Mesothelial cell of epicardium (in vitro differentiated cells): ENCODE measurements at places on chromosomes 11 and 22.

DNA sequence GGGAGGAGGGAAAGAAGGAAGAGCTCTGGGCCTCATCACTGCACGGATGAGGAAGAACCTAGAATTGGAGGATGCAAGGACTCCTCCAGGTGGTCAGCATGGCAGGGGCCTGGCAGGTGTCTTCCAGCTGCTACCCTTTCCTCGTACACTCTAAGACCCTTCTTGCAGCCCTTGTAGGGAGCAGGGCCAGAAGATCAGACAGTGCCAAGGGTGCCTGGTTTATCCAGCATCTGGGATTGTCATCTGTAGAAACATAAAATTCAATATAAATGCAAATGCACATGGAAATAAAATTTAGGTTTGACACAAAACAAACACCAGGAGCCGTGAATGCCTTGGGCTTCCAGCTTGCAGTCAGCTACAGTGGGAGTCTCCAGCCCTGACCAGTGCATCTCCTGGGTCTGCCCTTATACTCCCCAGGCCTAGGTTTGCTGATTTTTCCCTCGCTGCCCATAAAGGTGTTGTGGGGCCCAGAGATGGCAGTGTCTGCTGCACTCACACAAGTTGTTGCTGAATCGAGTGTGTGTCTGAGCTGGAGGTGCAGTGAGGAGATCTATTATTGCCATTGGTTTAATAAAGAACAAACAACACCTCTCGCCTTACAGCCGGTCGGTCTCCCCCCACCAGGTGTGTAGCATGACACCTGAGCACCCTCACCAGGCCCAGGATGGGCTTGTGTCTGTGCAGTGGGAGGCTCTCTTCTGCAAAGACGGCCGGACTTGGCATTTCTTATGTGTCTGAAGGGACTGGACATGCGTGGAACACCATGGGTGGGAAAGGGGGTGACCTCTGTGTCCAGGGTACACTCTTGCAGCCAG, 87.1 kb downstream of the BCR start:
- no peak for DNase-seq

GRCh38 chr11:19013181-19013857, 47.2 kb downstream of the MRGPRX2 start:
- no peak for DNase-seq

GRCh38 chr11:111785886-111786412, 19.8 kb upstream of the PPP2R1B start:
- no peak for DNase-seq

DNA sequence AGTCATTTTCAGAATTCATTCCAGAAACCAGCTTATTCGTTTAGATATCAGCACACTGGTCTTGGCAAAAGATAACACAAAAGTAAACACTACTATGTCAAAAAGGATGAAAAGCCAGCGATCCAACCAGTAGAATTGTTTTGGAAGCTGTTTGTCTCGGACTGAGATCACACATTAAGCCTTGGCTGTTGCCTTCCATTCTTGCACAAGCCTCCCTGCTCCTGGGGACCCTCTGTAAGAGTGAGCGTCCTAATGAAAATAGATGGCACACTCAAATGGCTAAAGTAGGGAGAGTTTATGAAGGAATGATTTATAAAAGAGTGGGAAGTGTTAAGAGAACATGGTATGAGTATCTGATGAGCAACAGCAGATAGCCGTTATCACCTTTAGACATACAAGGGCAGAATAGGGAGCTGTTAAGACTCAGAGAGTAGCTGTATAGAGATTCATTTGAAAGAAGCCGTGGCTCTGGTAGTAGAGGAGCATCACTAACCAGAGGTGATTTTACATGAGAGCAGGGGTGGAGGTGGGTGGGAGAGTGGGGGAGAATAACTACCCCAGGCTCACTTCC, 25.2 kb downstream of the PDE3B start:
- no peak for DNase-seq

- no peak for DNase-seq
Measured at GRCh38 chr11:126090452-126090851, 27.8 kb upstream of the CDON start.

GRCh38 chr11:11177156-11177808, 175.8 kb downstream of the CSNK2A3 start:
- DNase-seq = no peak

GRCh38 chr11:107017104-107017432, 1.2 kb downstream of the GUCY1A2 start:
- DNase-seq = no peak

DNA sequence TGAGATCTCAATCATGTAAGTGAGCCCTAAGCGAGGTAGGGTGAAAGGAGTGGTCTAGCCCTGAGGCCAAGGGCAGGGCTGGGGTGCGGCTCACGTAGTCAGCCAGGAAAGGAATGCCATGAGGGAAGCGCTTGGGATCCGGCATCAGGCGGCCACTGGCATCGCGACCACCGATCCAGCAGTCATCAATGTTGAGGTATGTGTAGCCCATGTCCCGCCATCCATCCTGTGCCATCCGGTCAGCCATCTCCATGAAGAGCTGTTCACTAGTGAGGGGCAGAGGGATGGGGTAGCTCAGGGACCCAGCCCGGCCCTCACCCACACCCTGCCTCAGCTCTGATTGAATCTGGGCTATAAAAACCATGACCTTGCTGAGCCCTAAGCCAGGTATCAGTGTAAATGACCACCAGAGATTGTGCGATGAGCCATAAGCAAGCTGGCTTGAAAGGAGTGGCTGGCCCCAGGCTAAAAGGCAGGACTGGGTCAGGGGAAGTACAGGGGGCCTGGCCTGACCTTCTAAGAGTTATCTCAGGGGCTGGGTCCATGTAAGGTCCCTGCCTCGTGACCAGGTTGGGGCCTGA, 2.9 kb downstream of the NAGA start:
- DNase-seq = no peak

DNA sequence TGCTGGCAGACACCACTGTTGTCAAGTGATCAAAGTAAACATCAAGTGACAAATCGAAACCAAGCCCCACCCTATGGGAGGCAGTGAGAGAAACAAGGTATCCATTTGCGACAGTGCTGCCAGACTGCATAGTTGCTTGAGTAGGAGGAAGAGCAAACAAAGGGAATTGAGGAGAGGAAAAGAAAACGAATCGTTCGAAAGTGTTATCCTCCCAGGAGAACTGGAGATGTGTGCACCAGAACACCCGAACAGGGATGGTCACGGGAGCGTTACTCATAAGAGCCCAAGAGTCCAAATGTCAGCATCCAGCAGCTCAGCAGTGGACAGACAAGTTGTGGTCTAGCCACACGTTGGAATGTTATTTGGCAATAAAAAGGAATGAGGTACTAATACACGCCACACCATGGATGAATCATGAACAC, 58.4 kb upstream of the NUP50 start:
- DNase-seq = no peak

DNA sequence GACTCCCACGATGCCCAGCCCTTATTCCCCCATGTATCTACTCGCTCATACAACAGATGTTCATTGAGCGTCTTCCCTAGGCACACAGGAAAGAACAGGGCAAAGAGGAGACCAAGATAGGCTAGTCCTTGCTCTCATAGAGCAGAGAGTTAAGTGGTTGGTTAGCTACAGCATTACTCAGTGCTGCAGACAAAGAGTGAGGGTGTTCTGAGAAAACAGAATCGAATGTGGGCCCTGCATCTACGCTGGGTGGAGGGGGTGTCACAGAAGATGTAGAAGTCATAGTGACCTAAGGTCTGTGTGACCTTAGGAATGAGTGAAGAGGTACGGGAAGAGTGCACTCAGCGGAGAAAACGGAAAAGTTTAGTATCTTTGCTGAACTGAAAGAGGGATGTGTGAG, 12.3 kb downstream of the PSMD13 start:
- DNase-seq = no peak

- no peak for DNase-seq
Measured at GRCh38 chr11:31943056-31943780, 132.1 kb upstream of the PAX6 start.

DNA sequence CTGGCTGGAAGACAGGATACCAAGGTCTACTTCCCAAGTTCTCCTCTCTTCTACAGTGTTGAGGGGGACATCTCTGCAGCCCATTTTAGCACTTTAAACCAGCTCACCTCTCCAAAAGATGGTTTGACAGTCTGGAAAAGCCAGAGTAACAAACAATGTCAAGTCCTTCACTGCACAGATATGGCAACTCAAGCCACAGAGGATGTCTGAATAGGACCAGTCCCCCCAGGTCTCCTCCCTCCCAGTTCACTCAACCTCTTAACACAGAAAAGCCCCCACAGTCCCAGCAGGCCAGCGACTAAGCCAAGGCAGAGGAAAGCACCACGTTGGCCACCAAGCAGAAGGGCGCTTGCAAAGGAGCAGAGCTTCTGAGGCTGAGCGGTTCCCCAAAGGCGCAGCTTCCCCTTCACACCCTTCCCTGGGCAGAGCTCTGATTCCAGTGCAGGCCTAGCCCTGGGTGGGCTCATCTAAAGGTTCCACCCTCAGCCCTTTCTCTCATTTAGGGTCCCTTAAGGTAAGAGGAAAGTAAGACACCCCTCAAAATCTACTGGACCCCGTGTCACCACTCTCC, 62.7 kb downstream of the PAK1 start:
- DNase-seq = no peak

DNA sequence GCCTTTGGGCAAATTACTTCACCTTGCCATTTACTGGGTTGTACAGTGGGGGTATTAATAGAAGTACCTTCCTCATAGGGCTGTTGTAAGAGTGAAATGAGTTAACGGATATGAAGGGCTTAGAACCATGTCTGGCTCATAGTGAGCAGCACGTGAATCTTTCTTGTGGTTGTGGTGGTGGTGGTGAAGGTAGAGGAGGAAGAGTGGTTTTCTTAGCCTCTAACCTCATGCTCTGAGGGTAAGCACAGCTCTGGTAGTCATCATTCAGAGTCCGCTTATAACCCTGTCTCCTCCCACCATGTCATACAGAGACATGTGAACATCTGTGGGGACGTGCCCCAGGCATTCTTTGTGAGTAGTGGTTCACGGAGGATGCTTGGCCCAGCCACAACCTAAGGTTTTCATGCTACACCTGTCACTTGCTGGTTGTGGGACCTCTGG, 43.6 kb downstream of the TEAD1 start:
- no peak for DNase-seq

- no peak for DNase-seq
Measured at GRCh38 chr11:77854838-77855237, 33.9 kb downstream of the AAMDC start.

- DNase-seq = peak; percentile 60
Measured at GRCh38 chr11:71927820-71928736, at the start of gene XNDC1N. XNDC1N (minus strand) TSS chr11:71928594; CDS start chr11:71923353, 5,241 bp downstream.

DNA sequence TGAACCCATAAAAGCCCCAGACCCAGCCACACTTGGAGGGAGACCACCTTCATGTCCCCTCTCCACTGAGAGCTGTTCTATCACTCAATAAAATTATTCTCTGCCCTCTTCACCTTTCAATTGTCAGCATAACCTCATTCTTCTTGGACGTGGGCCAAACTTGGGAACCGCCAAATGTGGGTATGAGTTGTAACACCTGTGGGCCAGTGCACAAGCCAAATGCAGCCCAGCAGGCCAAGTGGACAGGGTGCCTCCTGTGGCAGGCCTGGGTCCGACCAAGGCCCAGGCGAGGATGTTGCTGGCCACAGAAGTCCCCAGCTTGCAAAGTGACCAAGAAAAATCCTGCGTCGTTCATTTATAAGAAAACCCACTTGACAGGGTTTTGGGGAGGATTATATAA, 621.2 kb downstream of the METTL15 start:
- DNase-seq = no peak

DNA sequence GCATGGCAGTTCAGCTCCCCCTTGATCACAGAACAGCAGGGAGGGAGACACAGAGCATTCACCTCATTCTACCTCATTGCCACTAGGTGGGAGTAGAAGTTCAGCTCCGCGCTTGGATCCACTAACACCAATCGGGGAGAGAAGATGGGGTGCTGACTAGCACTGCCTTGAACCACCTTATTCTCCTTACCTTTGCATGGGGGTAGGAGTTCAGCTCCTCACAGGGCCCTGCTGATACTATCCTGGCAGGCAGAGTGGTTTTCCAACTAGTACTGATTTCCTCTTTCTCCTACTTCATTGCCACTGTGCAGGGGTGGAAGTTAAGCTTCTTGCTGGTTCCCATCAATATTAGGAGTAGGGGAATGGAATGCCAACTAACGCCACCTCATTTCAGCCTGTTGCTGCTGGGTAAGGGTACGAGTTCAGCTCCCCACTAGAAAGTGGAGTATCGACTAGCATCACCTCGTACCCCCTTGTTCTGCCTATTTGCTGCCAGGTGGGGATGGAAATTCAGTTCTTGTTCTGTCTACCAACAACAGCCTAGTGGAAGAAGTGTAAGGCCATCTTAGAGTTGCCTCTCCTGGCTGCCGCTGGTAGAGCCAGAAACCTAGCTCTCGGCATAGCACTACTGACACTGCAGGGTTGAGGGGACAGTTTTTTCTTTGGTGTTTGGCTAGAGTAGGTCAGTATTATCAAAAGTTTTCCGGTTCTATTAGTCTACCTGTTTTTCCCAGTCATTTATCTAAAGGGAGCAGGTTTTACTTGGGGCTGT, 550.9 kb upstream of the CCDC90B start:
- DNase-seq = peak; percentile 53

GRCh38 chr11:106621484-106621883, 396.8 kb downstream of the GUCY1A2 start:
- no peak for DNase-seq

- no peak for DNase-seq
Measured at GRCh38 chr11:70435765-70436500, 37.6 kb downstream of the CTTN start.
